Stimulated activated CD4-positive, alpha-beta T cell treated with anti-CD3 and anti-CD28 coated beads, Interleukin-1b, Interleukin-23, amount 100 ng/mL, for 1 hour (primary cell): ENCODE measurements at places on chromosomes 5 and 9.

- no peak for DNase-seq
These were observed 97.1 kb upstream of the APC start for GRCh38 chr5:112640546-112640945.

DNA sequence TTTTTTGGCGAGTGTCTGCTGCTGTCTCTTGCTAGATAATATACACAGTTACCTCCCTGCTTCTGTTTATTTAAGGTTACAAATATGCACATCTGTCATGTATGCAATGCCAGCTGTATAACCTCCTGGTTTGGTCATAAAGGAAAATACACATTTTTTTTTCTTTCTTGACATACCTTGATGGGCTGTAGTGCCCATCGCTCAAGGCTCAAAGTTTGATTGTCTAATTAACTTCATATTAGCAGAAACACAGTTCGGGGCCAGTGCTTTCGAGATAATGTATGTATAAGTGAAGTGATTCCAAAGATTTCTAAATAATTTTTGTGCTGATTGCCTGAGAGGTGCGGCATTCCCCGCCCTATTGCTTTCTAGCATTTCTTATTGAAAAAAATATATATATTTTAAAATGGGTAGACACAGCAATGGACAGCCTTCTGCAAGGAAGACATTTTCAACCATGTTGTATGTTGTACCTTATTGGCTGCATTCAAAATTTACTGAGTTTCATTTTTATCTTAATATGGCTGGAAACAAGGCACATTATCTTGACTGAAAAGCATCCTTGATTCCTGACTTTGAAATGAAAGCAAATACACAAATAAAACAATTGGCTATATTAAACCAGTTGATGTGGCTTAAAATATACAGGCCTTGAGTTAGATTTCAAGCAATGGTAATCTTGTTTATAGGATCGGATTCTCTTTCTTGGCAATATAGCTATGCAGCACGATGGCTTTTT, 206.2 kb downstream of the MEF2C start:
- DNase-seq, result no peak

DNA sequence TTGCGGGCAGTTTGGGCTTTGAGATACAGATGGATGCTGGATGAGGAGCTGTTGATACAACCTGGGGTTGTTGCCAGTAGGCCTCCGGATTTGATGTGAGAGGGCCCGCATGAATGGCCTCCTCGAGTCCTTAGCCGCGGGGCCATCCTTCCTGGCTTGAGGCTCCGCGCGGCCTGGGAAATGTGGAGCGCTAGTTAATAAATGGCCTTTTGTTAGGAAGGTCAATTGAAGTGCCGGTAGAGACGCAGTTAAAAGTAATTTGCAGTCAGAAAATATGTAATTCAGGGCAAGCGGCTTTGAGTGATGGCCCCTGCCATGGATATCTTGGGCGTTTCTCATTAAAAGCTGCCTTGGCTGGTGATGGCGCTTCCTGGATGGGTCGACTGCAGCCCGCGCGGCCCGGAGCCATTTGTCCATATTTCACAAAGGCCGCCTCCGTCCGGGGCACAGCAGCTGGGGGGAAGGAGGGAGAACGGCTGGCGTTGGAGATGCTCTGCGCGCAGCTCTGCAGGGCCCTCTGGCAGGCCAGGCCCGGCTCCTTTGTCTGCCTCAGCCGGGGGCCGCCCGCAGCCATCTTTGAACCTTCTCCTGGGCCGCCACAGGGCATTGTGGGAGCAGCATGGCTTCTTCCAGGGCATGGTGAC, 11.2 kb downstream of the MVB12B start:
- DNase-seq, result no peak

GRCh38 chr9:72656021-72656420, 134.6 kb downstream of the TMC1 start:
- DNase-seq, result no peak

- no peak for DNase-seq
These were observed 262.1 kb upstream of the KLF4 start for GRCh38 chr9:107751567-107752210.

GRCh38 chr9:108269371-108269770, 586.4 kb downstream of the ACTL7B start:
- DNase-seq, result no peak

GRCh38 chr9:15142878-15143534, 164.0 kb downstream of the TTC39B start:
- no peak for DNase-seq

DNA sequence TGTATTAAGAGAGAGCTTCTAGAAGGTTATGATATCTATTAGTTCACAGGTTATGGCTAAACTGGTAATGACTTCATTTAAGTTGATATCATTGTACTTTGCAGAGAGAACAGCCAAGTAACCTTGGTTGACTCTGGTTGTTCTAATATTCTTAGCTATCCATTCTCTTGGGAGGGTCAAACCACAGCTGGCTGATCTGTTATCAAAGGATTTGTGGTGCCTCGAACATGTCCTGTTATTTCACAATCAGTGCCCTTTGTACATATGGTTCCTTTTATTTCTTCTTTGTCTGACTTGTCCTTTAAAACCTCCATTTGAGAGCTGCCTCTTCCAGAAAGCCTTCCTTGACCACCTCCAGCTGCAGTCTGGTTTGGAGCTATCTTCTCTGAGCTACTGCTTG, 61.7 kb downstream of the PDE8B start:
- no peak for DNase-seq

GRCh38 chr5:151060742-151061141, 20.1 kb downstream of the TNIP1 start:
- DNase-seq, result no peak

- no peak for DNase-seq
These were observed 400.9 kb upstream of the SGCD start for GRCh38 chr5:155926031-155926430.

GRCh38 chr9:18126831-18127498, 347.0 kb upstream of the ADAMTSL1 start:
- no peak for DNase-seq

DNA sequence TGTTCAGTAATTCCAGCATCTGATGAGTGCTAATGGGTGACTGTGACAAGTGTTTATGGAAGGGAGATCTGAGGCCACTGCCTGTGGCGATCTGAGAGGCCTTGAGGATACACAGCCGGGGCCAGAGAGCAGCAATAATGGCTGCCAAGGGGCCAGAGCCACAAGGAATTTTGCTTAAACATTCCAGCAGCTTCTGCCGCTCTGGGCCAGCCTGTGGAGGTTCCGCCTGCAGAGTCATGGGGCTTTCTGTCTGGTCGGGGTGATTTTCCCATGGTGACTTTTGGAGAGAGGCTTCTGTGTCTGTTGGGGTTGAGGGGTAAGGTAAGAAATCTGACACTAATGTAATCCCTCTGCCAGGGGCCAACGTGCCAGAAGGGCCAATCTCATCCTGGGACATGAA, 353.5 kb downstream of the ADAMTS6 start:
- DNase-seq, result no peak

DNA sequence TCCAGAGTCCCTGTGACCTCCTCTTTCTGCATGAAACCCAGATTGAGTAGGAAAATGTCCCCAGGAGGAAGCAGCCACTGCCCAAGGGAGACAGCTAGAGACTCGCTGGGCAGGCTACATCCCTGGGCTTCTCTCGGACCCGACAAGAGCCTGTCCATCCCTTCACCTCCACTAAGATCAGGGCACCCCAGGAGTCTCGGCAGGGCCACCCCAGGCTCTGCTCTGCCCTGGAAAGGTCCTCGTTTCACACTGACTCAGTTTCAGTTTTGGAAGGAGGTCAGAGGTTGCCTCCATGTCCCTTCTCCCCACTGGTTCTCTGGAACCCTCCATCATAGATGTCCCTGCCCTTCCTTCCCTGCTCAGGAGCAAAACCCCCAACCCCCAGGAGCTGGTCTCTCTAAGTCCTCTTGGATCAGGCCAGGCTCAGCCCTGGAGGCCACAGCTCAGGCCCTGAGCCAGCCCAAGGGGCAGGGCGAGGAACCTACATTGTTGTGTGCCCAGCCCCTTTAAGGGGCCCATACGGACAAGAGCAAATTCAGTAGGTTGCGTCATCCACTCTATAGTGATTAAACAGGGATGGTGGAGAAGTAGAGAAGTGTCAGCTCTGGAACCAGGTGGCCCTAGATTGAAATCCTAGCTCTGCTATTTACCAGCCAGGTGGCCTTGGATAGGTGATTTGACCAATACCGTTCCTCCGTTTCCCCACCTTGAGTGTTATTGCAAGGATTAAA, 37.4 kb downstream of the C9orf50 start:
- DNase-seq, result no peak

- DNase-seq, result no peak
These were observed 82.3 kb downstream of the SLC1A3 start for GRCh38 chr5:36688722-36689121.

GRCh38 chr5:73654171-73654811, 28.3 kb downstream of the ARHGEF28 start:
- no peak for DNase-seq

DNA sequence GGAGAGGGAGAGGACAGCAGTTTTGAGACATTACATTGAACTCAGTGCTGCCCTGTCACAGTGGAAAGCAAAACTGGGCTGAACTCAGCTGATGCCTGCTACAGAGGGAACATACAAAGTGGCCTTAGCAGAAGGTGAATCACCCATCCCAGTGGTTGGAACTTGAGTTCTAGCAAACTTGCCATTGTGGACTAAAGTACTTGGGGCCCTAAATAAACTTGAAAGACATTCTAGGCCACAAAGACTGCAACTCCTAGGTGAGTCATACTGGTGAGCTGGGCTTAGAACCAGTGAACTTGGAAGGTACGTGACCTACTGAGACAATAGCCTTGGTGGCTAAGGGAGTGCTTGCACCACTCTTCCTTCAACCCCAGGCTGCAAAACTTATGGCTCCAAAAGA, 155.7 kb upstream of the RIOK2 start:
- DNase-seq, result no peak

GRCh38 chr5:177501874-177502678, 4.7 kb upstream of the PDLIM7 start:
- DNase-seq, result no peak

DNA sequence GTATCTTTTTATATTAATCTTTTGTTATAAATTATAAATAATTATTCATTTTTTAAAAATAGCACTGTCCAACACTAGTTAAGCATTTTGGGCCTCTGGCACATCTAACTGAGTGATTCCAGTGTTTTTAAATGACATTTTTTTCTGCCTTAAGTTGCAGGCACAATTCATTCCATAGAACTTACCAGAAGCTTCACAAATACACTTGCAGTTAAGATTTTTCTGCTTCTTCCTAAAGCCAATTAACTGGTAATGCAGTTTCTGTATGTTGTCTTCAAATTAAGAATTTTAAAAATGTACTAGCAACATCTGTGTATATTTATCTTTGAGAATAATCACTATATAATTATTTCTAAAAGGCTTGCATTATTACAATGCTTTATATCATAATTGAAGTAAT, 11.2 kb upstream of the NFIB start:
- DNase-seq, result no peak
